ENCODE measurements at places on chromosomes 1 and 21. TPM values are rescaled to one million over a fixed set of nuclear protein-coding genes. Genes with fewer than 3 reads are reported as not detected.

Gene CFAP126
- total RNA-seq = not detected

Gene KIAA0040
- total RNA-seq = 21.8 TPM

Gene DENND2D
- total RNA-seq = 12.0 TPM

Gene FCRLA
- 1.4 TPM for total RNA-seq

Gene LCE2A
- not detected for total RNA-seq

Gene USP25
- total RNA-seq = 103 TPM

Gene NR0B2
- not detected for total RNA-seq

Gene TDRD5
- 0.82 TPM for total RNA-seq

Gene SYCP1
- total RNA-seq = not detected

Gene ACAP3
- 73.3 TPM for total RNA-seq

All from tongue (tissue), 3 donors.